ENCODE measurements at places on chromosomes 1 and 21.

- no peak for DNase-seq
Measured at GRCh38 chr21:31135531-31136184, 97.4 kb upstream of the KRTAP19-8 start.

DNA sequence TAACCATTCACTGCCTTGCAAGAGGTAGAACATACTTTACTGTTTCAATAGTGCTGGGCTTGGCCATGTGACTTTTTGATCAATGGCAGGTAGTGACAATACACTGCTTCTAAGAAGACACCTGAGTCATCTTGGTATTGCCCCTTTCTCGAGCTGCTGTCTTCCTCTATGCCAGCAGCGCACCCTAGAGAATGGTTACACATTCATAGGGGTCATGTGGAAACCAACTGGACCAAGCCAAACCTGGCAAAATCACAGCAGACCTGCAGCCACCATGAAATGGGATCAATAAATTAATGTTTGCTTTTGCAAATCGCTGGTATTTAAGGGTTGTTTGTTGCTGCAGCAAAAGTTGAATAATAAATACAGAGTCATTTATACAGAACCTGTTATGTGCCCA lies 122.3 kb downstream of the GRIK1 start:
- no peak for DNase-seq

DNA sequence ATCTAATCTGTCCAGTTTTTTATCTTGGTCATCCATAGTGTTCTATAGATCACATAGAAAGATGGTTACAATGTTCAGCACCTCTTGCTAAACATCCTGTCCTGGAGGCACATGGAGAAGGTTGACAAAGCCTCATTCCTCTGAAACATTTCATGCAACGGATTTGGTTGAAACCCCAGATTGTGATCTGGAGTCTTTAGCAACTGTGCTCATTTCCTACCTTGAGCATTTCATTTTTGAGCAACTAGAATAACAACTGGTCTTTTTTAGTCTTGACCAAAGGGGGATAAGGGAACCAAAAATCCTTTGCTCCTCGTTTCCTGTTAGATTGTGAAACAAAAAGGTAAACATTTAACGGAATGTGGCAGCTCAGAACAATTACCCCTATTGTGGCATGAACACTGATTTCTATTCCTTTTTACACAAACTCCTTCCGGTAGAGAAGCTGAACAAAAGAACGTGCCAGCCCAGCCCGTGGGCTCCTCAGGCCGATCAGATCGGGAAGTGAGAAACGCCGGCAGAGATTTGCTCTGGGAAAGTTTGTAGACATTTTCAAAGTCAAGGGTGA lies 94.7 kb upstream of the ERRFI1 start:
- DNase-seq = no peak

GRCh38 chr1:248361121-248361715 lies at the start of gene OR2T4:
TSS of gene OR2T4 (plus strand) at chr1:248361665. CDS start at chr1:248361665, 0 bp downstream.
- DNase-seq = no peak

DNA sequence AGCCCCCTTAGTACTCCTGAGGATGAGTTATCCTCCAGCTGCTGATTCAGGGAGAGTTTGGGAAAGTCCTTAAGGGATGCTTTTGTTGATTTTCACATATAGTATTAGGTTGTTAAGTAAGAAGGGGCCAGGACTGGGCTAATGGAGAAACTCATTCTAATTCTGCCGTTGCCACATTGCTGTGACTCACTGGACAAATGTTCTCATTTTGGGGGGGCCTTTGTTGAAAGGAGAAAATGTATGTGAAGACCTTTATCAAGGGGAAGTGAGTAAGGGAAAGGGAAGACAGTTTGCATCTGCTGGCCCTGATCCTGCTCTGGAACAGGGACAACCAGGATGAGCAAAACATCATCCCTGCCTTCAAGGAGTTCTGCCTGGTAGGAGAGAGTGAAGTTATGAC lies 123.2 kb upstream of the FGGY start:
- no peak for DNase-seq

GRCh38 chr1:39876144-39876543 lies 7.2 kb downstream of the TRIT1 start:
- no peak for DNase-seq
